ENCODE measurements at places on chromosomes 3 and 15.

DNA sequence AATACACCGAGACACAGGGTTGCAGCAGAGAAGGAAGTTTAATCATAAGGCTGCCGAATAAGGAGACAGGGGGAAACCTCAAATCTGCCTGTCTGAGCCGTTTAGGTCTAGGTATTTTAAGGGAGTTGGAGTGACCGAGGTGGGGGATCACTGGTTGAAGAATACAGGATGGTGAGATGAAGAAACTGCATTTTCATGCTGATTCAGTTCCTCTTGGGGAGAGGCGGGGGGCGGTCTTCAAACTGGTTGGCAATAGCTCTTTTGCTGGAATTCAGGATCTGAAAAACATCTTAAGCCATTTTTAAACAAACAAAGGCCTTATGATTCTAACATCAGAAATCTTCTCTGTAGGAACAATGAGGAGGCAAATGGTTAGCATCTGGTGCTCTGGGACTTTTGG is 699.5 kb upstream of the CFAP20DC start:
- no peak for DNase-seq

- DNase-seq, result peak; percentile 38
These were observed 1.3 kb downstream of the TOP2B start for GRCh38 chr3:25663347-25663868.

DNA sequence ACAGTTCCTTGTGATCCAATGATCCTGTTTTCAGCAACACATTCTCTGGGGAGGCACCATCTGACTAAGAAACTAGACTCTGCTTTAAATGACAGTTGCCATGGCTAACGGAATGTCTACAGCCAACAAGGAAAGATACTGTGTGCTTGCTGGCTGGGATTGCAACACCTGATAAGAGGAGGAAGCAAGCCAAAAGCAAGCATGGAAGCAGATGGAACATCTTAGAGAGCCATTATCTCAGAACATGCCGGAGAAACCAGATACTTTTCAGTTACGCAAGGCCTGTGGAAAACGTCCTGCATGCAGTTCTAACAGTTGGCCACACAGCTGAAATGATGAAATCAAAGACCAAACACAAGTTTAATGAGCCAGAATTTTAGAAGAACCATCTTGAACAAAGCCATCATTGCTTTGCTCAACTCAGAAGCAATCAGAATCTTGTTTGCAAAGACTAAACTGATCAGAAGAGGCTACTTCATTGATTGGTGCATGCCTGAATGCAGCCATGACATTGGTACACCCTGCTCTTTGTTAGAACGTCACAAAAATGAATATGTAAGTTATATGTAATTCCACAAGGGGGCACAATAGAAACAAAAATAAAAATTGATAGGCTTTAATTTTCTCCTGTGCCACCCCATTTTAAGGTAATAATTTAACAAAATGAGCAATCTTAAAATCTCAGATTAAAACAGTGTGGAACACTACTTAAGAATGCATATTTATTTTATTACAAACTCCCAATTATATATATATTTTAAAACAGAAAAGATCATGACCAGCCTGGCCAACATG is 50.8 kb downstream of the GXYLT2 start:
- DNase-seq, result peak; percentile 54

GRCh38 chr15:49815950-49816349 is 195.1 kb downstream of the DTWD1 start:
- DNase-seq, result peak; percentile 52

DNA sequence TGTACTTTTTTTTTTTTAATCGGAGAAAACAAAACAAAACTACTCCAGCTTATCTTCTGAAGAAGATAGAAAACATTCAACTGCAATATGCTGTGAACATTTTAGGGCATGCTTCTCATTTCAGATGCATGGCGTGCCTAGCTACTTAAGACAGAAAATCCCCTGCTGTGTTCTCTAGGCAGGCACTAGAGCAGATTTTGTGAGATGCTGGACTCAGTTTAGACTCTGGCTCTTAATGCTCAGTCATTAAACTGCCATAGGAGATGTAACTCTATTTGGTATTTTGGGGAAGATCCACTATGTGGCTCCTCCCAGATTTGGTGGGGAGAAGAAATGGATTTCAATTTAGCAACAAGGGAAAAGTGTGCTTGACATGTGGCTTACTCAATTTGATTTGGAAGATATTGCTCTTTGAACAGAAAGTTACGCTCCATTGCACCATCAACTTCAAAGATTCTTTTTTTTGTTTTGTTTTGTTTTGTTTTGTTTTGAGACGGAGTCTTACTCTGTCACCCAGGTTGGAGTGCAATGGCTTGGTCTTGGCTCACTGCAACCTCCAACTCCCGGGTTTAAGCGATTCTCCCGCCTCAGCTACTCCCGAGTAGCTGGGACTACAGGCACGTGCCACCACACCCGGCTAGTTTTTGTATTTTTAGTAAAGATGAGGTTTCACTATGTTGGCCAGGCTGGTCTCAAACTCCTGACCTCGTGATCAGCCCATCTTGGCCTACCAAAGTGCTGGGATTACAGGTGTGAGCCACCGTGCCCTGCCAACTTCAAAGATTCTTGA is 62.0 kb upstream of the LEKR1 start:
- DNase-seq, result no peak

DNA sequence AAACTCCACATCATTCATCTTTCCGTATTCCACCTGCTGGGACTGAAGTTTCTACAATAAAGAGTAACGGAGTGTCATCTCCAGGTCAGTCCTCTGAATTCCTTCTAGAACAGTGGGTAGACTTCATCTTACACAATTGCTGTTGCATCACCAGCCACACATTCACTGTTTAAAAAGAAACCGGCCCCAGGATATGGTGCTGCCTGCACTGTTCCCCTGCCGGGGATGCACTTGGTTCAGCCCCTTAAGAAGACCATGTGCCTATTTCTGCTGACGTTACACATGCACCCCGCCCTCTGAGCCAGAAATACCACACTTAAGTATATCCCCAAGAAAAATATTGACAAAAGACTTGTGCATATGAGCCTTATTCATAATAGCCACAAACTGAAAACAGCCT is 233.4 kb downstream of the FEZF2 start:
- DNase-seq, result no peak

GRCh38 chr15:89486726-89487050 is 9.7 kb downstream of the RHCG start:
- DNase-seq, result peak; percentile 17

DNA sequence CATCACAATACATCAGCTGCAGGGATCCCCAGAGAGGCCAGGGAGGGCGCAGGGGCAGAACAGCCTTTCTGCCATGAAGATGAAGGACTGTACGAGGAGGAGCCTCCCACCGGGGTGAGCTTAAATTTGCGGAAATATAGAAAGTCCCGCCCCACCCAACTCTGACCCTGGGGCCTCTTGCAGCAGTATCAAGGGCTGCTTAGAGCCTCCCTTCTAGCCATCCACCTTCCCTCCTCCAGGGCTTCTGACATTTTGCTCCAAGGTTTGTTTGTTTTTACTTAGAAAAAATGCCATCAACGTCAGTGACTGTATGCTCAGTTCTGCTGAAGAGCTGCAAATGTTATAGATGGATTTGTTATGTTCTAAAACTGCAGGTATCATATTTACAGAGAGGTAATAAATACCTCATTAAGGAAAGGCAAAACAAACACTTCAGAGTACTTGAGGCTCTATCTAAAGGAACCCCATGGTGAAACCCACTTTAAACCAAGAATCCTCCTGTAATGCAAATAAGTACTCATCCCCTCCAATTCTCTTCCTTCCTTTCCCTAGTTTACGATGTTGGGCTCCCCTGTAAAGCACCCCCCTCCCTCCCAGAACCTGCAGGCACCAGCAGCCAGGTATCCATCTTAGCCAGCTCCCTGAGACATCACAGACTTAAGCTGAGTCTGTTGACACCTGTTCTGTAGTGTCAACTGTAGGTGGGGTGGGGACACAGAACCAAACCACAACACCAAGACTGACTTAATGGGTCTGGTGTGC is 30.5 kb downstream of the RFTN1 start:
- peak; percentile 32 for DNase-seq

GRCh38 chr3:111617912-111618601 is 22.9 kb upstream of the ZBED2 start:
- DNase-seq, result no peak

DNA sequence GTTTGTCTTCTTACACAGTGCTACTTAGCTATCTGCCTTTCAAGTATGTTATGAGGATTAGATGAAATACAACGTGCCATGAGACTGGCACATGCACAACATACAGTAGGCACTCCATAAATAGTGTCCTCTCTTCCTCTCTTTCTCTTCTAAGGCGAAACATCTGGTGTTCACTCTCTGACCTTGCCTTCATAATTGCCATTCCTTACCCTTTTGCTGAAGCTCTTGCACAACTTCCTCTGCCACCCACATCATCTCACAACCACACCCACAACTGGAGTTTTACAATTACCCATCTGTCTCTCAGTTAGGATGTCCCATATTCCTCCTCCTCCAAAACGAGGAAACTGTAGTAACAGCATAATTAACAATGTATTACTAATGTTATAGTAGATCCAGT is 26.4 kb upstream of the ACP3 start:
- no peak for DNase-seq

DNA sequence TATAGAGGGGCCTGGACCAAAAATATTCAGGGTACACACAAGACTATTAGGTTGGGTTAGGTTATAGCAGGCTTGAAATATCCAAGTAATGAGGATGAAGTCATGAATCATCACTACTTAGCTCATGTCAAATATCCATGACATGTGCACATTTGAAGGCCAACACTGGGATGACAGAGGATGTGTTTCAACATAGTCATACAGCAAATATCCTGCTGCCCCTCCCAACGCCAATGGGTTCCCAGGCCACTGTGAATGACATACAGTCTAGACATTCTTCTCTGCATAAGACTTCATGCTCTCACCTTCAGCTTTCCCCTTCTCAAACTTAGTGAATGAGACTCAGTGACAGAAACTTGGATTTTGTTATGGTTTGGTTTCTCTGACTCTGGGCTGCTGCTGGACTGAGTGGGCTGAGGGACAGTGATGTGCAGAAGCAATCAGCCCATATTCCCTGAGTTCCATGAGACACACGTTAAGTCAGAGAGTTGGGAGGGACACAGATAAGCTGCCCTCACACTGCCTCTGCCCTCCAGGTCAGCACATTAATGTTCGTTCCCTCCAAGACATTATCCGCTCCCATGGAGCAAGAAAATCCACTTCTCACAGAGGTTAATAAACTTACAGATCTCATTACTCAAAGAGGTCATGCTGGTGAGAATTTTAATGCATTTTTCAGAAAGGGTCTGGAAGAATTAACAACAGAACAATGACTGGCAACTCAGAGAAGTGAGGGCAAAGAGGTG is 15.4 kb downstream of the HOMER2 start:
- no peak for DNase-seq

GRCh38 chr3:25289663-25290062 is 138.4 kb upstream of the RARB start:
- no peak for DNase-seq

DNA sequence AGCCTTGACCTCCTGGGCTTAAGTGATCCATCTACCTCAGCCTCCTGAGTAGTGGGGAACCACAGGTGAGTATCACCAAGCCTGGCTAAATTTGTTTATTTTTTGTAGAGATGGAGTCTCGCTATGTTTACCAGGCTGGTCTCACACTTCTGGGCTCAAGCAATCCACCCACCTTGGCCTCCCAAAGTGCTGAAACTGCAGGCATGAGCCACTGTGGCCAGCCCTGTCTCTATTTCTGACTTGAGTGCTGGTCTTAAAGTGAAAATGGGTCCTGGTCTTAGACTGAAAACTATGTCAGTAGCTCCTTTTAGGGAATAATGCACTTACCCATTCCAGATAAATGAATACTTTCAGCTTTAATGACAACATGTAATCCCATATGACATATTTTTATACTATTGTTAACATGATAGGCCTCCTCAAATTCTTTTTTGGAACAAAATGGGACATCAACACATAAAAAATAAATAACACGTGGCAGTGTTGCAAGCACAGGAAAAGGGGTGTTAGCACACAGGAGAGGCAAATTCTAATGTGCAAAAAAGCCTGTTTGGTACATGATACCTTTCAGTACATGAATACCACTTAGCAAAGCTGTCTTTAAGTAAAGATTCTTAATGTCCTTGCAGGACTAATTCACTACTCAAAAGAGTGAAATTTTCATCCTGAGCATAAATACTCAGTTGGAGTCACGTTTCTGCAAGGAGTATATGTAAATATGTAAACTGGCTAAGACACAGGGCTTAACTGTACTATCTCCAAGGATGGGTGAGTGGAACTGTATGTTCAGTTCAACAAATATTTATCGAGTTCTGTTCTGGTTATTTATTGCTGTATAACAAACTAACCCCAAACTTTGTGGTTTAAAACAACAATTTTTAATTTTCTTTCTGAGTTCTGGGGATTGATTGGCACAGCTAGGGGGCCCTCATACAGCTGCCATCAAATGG is 194.7 kb downstream of the NR1D2 start:
- DNase-seq, result no peak

- peak; percentile 4 for DNase-seq
These were observed 42.0 kb upstream of the ATP10A start for GRCh38 chr15:25905140-25905539.

- DNase-seq, result no peak
These were observed 471.2 kb downstream of the NR2F2 start for GRCh38 chr15:96801576-96802150.

- DNase-seq, result no peak
These were observed 137.7 kb upstream of the NECTIN3 start for GRCh38 chr3:110933821-110934426.

- peak; percentile 0 for DNase-seq
These were observed 424.7 kb downstream of the CNTN4 start for GRCh38 chr3:2523281-2523836.

DNA sequence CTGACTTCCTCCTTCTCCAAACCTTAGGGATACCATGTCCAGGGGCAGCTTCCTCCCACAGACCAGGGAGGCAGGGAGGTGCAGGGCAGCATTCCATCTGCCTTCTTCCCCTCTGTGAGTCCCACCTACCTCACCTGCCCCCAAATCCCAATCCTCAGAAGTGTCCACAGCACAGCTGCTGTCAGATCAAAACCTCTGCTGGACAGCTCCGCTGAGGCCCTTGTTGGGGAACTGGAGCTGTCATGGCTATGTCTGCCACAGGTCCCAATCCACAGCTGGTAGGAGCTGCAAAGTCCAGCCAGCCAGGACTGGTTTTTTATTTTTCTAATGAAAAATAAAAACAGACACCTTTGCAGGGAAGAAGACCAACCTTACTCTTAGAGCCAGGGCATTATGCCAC is 40.7 kb upstream of the TBC1D21 start:
- DNase-seq, result no peak

GRCh38 chr3:99850608-99851007 is 32.9 kb downstream of the CMSS1 start:
- no peak for DNase-seq

DNA sequence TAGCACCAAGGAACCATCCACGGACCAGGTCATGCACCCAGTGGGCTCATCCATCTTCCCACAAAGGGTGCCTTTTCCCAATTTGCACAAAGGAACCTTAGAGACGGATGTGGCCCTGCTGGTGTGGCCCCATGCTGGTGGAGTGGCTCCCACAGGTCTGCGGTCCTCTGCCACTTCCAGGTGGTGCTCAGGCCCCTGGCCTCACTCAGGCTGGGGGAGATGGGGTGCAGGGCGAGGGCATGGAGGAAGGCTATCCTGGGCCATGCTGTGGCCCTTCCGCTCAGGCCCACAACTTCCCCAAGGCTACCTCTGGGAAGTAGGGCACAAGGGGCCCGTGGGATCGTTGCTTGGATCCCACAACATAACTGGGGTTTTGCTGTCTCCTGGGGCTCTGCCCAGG is 5.2 kb upstream of the SYNM start:
- DNase-seq, result no peak

All from activated CD4-positive, alpha-beta T cell treated with anti-CD3 and anti-CD28 coated beads, Interleukin-10, Interleukin-2, amounts not matched to agents 100 ng/mL and 50 ng/mL, durations not matched to agents 16 hours and 8 hours (primary cell).